ENCODE measurements at places on chromosomes 7 and 10.

GRCh38 chr7:1359681-1360485 is 99.4 kb downstream of the MICALL2 start:
- DNase-seq: no peak

- no peak for DNase-seq
Observed at GRCh38 chr7:45391618-45392451, 182.3 kb upstream of the ADCY1 start.

- DNase-seq: no peak
Observed at GRCh38 chr10:21888959-21889358, 114.6 kb downstream of the DNAJC1 start.

- no peak for DNase-seq
Observed at GRCh38 chr7:17319164-17320101, 21.0 kb downstream of the AHR start.

- no peak for DNase-seq
Observed at GRCh38 chr10:71435571-71436267, 39.0 kb downstream of the CDH23 start.

- no peak for DNase-seq
Observed at GRCh38 chr7:260441-261281, 29.3 kb upstream of the FOXL3 start.

DNA sequence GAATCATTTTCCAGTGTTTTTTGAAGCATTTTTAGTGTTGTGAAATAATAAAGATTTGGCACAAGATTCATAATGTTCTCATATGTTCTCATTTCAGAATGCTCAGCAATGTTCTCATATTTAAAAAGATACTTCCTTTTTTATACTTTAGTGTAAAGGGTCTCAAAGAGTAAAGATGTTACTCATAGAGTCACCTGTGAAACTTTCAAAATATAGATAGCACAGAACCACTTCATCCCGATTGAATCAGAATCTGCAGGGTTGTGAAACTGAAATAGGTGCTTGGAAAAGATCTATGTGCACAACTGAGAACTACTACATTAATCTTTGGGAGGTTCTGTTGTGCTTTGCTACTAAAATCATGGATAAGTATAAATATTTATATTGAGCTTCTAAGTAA is 144.7 kb downstream of the MDFIC start:
- DNase-seq: no peak

GRCh38 chr10:88076027-88076880 is 212.8 kb downstream of the PTEN start:
- no peak for DNase-seq

DNA sequence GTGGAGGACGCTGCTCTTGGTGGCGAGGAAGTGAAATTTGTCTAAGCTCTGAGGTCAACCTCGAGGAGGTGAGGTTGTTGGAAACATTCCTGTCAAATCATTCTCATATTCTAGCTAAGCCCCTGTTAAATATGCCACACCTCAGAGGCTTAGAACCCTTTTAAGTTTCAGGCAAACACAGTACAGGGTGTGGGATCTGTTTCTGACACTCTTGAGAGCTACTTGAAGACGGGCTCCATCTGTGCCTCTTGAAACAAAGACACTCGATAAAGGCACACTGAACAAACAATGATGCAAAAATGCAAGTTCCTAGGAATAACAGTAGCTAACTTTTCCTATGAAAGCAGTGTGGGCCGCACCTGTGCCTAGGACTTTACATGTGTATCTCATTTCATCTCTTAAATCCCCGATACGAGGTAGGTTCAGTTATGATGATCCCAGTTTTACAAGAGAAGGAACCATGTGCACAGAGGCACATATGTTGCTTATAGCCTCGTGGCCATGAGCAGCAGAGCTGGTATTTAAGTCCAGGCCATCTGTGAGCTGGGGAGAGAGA is 299.2 kb downstream of the CCDC3 start:
- DNase-seq: no peak
